ENCODE measurements at places on chromosomes 4 and X.

DNA sequence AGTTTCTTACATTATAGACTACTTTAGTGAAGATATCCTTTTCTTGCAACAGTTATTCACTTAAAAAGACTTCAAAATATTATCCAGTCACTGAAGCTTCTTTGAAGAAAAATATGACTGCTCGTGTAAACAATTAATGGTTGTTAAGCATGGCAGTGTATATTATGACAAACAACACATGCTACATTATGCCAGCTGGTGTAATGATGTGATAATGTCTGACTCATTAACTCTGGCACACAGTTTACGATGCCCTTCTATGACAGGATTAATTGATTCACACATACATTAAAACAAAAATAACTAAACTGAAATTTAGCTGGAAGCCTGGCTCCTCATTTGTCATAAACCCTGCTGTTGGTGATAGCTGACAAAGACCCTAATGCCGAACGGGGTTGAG, 22.4 kb downstream of the GK2 start:
- DNase-seq = no peak

DNA sequence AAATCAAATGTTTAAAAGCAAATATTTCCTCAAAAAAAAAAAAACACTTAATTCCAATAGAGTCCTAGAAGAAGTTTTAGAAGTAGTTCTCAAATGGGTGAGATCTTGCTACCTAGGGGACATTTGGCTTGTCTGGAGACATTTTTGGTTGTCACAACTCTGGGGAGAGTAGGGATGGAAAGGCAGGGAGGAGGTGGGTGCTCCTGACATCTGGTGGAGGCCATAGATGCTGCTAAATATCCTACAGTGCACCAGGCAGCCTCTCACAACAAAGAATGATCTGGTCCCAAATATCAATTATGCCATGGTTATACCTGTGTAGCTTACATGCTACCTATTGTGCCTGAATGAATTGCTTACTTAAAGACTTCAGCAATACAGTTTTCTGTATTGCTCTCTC, 46.8 kb downstream of the CPE start:
- DNase-seq = no peak

- DNase-seq = no peak
Measured at GRCh38 chr4:182194091-182194824, 48.9 kb upstream of the TENM3 start.

DNA sequence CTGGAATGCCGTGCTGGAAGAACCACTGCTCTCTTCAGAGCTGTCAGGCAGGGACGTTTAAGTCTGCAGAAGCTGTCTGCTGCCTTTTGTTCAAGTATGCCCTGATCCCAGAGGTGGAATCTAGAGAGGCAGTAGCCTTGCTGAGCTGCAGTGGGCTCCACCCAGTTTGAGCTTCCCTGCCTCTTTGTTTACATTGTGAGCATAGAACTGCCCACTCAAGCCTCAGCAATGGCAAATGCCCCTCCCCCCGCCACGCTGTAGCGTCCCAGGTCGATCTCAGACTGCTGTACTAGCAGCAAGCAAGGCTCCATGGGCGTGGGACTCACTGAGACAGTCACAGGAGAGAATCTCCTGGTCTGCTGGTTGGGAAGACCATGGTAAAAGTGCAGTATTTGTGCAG, 34.8 kb upstream of the MUC7 start:
- DNase-seq = no peak

DNA sequence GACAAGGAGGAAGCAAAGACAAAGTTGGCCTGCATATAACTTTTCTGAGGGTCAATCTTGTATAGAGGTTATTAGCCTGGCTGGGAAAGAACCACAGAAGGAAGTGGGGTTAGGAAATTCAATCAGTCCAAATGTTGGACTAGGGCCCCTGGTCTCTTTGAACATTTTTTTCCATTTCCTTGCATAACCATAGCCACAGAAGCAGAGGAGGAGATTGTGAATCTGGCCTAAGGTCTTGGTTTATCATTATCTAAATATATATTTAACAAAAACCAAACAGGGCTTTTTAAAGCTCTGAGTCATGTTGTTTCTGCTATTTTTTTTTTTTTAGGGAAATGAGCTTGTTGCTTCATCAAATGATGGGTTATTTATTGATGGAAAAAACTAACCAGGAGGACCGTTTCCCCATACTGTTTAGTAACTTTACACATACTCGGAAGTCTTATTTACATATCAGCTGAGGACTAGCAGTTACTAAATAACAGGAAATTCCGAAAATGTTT, 97.7 kb upstream of the ACSL4 start:
- no peak for DNase-seq

GRCh38 chr4:77348815-77349214, 191.8 kb downstream of the CCNG2 start:
- no peak for DNase-seq

DNA sequence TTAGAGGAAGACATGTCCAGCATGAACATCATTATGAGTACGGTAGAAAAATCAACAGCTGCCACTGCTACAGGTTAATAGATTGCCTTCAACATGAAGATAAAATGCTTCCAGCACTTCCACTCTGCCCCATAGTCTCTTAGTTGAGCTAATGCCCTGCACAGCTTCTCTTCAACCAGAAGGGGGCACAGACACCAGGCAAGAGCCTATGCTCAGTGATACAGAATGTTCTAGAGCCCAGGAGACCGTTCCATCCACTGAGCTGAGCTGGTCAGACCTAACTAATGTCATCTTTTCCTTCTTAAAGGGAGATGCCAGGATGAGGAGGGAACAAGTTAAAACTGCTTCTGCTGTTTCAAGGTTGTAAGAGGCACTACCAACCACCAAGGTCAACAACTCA, 42.2 kb downstream of the SMIM10L2A start:
- DNase-seq = no peak

DNA sequence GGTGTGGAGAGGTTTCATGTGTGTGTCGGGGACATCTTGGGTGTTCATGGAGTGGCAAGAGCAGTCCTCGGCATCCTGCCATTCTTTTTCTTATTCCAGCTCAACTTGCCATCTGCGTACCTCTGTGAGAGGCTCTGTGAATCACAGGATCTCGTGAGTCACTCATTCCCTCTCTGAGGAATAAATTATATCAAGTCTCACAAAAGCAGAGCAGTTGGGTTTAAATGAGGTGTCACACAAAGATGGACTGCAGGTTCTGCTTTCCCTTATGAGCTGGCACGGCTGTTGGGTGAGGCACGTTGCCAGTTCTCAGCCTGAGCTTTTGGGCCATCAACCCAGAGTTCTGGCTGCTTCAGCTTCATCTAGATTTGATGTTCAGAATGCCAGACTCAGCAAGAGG, 6.8 kb upstream of the OCIAD2 start:
- no peak for DNase-seq

DNA sequence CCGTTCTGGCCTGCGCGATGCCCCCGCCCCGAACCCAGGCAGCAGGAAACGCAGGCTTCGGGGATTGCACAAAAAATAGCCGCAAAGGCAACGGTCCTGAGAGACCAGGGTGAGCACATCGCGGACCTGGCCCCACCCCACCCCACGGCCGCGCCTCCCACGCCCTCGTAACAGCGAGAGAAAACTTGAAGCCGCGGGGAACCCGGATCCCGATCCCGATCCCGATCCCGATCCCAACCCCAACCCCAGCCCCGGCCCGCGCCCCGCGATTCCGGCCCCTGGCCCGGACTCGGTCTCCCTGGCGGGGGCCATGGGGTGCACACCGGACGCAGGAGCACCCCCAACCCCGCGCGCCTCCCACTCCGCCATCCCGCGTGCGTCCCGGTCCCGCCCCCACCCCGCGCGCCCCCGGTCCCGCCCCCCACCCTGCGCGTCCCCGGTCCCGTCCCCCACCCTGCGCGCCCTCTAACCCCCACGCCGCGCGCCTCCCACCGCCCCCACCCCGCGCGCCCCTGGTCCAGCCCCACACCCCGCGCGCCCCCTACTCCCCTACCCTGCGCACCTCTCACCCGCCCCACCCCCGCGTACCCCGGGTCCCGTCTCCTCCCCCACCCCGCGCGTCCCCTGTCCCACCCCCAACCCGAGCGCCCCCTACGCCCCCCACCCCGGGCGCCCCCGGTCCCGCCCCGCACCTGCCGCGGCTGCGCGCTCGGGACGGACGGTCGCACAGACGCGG, 29.0 kb downstream of the NOP14 start:
- peak; percentile 55 for DNase-seq

GRCh38 chr4:69078852-69079251, 17.4 kb upstream of the UGT2B7 start:
- no peak for DNase-seq
